MM.1S (cell line): ENCODE measurements at places on chromosomes 3 and 15.

DNA sequence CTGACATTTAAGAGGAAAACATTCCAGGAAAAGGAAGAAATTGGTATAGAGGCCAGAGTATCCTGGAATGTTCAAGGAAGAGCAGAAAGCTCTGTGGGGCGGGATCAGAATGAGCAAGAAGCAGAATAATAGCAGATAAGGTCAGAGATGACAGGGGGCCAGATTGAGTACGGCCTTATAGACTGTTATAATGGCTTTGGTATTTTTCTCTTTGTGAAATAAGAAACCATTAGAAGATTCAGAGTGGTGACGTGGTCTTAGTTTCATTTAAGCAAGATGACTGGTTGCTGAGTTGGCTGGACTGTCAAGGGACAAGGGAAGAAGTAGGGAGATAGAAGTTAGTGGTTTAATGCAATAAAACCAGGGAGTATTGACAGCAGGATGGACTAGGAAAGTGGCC is 218.3 kb upstream of the SOX2 start:
- H3K4me1 ChIP-seq: peaks cover 11% of the 10 kb centered on the region; the same call in 1 of the 2 replicates
- no peaks in the 10 kb centered on the region for H3K36me3 ChIP-seq
- DNase-seq: no peak
- H3K27ac ChIP-seq: no peak overlapping the region
- no peaks in the 10 kb centered on the region for H3K27me3 ChIP-seq

DNA sequence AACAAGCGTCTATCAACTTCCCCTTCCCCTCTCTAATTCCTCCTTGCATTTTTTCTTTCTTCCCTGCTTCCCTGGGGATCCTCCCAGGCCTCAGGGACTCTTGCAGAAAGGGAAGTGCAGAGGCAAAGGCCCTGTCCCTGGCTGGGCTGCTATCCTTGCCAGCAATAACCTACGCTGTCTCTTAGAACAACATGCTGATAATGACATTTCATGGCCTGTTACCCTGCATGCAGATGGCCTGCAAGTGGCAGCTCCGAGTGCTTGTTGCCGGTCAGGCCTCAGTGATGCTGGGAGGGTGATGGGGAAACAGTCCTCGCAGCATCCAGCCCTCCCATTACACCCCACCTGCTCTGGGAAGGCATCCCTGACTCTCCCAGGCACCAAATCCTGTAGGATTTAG is 167.6 kb downstream of the RAB11A start:
- peaks cover 4% of the 10 kb centered on the region for H3K27me3 ChIP-seq
- no peak overlapping the region for H3K27ac ChIP-seq
- no peaks in the 10 kb centered on the region for H3K36me3 ChIP-seq
- DNase-seq: no peak
- no peak overlapping the region for H3K4me3 ChIP-seq
- no peaks in the 10 kb centered on the region for H3K4me1 ChIP-seq

DNA sequence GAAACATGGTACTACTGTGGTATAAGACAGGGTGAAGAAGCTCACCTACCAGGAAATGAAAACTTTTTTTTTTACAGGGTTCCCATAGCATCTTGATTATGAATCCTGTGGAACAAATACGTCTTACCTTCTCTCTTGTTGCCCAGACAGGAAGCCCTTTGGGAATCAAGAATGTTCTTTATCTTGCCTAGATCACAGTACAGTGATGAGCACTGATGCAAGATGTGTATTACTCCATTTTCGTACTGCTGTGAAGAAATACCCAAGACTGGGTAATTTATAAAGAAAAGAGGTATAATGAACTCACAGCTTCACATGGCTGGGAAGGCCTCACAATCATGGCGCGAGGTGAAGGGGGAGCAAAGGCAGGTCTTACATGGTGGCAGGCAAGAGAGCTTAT is 281.3 kb downstream of the UBE2E2 start:
- H3K27me3 ChIP-seq: no peaks in the 10 kb centered on the region
- DNase-seq: no peak
- H3K36me3 ChIP-seq: no peaks in the 10 kb centered on the region
- H3K4me1 ChIP-seq: no peaks in the 10 kb centered on the region
- no peak overlapping the region for H3K27ac ChIP-seq
- H3K4me3 ChIP-seq: no peak overlapping the region

DNA sequence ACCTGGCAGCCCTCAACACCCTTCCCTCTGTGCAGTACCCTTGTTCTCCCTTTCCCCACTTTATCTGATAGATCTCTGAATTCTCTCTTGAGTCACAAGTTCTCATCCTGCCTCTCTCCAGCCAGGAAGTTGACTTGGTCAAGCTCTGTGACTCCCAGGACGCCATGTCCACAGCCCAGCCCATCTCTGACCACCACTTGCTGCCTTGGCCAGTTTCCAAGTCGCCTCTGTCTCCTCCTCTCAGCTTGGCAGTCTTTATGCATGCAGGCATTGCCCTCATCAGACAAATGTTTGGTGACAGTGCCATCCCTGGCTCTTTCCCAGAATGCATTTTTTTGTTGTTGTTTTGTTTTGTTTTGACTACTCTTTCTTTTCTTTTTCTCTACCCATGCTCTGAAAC is 25.7 kb downstream of the ZNF35 start:
- no peaks in the 10 kb centered on the region for H3K27me3 ChIP-seq
- H3K4me1 ChIP-seq: no peaks in the 10 kb centered on the region
- H3K27ac ChIP-seq: no peak overlapping the region
- H3K36me3 ChIP-seq: no peaks in the 10 kb centered on the region
- DNase-seq: no peak
- H3K4me3 ChIP-seq: no peak overlapping the region

DNA sequence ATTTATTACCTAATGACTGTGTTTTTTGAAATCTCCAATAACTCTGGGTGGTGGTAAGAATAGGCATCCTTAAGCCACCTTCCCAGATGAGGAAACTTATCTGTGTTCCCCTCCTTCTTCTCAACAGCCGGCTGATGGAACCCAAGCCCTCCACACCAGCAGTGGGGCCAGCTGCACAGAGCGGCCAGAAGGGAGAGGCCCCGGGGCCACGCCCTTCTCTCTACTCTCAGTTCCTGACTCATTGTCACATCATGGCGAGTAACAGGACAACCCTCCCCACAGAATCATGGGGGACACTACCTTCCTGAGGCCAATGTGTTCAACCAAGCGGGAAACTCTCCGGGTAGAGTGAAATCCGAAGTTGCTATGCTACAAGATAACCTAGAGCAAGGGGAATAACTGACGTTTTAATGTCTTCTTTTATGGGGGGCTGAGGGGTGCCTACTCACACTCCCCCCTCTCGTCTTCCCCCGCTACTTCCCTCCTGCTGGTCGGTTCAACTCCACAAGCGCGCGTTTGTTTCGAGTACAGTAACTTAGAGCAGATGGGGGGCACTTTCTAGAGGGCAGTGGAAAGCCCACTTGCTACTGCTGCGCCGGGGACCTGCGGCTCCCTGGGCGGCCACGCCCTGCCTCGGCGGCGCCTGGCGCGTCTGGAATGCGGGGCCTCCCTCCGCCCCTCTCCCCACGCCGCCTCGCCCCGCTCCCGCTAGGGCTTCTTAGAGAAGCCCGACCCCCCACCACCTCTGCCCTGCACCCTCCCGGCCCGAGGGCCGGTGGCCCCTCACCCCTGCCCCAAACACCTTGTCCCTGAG is 621 bp downstream of the ANXA2 start:
- no peaks in the 10 kb centered on the region for H3K27me3 ChIP-seq
- DNase-seq: peak; percentile 77
- peak overlapping the region; percentile 54; the same call in 1 of the 2 replicates for H3K27ac ChIP-seq
- H3K36me3 ChIP-seq: no peaks in the 10 kb centered on the region
- H3K4me3 ChIP-seq: peak overlapping the region; percentile 90

DNA sequence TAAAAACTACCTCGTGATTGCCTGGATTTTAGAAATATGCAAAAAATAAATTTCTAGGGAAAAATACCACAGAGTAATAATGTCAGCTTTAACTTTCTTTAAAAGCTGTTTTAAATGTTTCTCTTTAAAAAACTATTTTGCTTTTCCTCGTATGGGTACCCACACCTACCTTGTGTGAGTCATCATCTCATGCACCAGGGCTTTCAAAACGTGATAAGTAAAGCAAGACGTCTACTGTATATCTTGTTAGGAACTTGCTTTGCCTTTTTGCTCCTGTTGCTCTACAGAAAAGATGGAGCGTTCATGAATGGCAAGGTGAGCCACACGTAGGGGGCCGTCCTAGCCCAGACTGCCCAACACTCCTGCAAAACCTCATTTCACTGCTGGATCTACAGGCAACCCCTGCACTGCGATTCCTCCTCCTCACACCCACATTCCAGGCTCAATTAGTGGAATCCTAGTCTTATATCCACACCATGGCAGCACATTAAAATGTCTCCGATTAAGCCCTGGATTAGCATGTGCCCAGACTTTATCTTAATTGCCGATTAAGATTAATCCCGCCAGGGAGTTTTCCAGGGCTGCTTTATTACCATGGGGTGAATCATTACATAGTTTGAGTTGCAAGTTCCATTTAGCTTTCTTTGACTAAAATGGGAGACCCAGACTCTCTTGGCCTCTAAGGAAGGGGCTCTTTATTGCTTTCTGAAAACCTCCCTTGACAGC is 293.6 kb upstream of the ICE2 start:
- peaks cover 14% of the 10 kb centered on the region for H3K4me1 ChIP-seq
- no peaks in the 10 kb centered on the region for H3K27me3 ChIP-seq
- no peak overlapping the region for H3K4me3 ChIP-seq
- no peaks in the 10 kb centered on the region for H3K36me3 ChIP-seq

- H3K4me3 ChIP-seq: no peak overlapping the region
- no peak overlapping the region for H3K27ac ChIP-seq
- H3K4me1 ChIP-seq: no peaks in the 10 kb centered on the region
- DNase-seq: no peak
These were observed 3.5 kb upstream of the POPDC2 start for GRCh38 chr3:119663885-119664284.

DNA sequence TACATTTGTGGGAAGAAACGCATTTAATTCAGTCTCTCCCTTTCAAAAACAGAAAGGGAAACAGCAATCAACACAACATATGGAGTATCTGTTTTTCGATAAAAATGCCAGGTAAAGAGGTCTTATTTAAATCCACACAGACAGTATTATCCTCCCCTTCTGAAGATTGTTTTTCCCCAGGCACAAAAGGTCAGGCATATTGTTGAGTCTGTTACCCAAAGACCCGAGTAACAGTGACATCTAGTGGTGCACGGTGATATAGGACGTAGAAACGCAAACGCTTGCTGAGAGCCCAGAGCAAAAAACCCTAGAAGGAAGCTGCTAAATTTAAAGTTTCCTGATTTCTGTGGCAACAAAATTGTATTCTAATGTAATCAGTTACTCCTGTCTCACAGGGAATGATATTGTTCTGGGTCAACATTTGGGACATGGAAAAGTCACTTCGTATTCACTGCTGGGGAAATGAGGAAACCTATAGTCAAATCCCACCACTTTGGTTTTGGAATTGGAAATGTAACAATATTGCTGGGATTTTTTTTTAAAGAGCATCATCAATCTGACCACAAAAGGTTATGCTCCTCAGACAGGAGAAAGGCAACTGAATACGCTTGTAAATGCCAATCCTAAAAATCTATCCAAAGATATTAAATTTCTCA is 312.7 kb upstream of the CCDC54 start:
- no peaks in the 10 kb centered on the region for H3K27me3 ChIP-seq
- no peak overlapping the region for H3K4me3 ChIP-seq
- H3K4me1 ChIP-seq: no peaks in the 10 kb centered on the region
- H3K27ac ChIP-seq: no peak overlapping the region
- no peaks in the 10 kb centered on the region for H3K36me3 ChIP-seq

DNA sequence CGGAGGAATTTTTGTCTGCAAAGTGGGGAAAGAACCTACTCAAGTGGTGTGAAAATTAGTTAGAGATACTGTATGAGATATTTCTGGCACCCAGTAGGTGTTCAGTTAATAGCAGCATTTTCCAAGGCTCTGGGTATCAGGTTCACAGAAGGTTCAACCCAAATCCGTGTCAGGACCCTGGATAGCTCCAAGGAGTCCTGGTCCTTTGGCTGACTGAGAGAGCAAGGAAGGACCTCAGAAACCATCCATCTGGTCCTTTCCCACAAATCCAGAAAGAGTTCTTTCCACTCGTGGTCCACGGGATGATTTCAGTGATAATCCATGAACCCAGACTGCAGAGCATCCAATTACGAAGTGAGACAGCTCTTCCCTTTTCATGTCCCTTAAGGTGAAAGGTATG is 51.4 kb downstream of the SLC6A11 start:
- H3K27me3 ChIP-seq: peaks cover 15% of the 10 kb centered on the region; the same call in 1 of the 2 replicates
- no peaks in the 10 kb centered on the region for H3K4me1 ChIP-seq
- H3K27ac ChIP-seq: no peak overlapping the region
- H3K36me3 ChIP-seq: no peaks in the 10 kb centered on the region
- peak; percentile 20 for DNase-seq

DNA sequence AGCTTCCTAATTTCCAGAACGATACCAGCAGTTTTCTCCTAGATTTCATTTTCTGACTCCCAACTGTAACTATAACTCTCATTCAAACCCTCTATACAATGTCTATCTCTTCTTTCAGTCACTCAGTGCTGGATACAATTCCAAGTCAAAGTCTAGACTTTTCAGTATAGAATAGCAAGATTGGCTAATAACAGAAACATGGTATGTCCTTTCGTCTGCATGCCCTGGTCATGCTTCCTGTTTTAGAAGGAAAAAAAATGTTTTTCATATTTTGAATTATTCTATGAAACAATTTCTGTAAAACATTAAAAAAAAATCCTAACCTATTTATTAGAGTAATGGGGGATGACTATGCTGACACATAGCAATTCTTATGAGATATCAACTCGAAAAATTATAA is 180.0 kb downstream of the KCNAB1 start:
- H3K4me3 ChIP-seq: no peak overlapping the region
- no peak for DNase-seq
- H3K36me3 ChIP-seq: no peaks in the 10 kb centered on the region

DNA sequence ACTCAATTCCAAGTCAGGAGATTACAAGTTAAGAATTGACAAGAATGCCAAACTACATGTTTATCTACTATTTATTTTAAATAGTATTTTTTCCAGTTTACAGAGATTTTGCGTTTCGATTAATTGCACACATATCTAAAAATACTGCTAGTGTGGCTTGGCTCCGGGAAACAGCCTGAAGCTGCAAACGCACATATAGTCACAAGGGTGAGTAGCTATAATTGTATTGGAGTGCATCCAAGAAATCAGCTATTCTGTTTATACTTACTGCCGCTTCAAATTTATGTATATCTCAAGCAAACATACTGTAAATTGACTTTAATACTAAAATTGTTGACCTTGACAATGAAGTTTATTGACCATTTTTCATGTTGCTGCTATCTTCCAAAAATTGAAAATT is 77.0 kb upstream of the PLSCR5 start:
- H3K36me3 ChIP-seq: no peaks in the 10 kb centered on the region
- DNase-seq: no peak
- H3K4me1 ChIP-seq: no peaks in the 10 kb centered on the region
- no peak overlapping the region for H3K27ac ChIP-seq

GRCh38 chr3:8987645-8988383 is 24.5 kb upstream of the RAD18 start:
- H3K27ac ChIP-seq: no peak overlapping the region
- H3K4me1 ChIP-seq: no peaks in the 10 kb centered on the region
- H3K36me3 ChIP-seq: no peaks in the 10 kb centered on the region
- no peaks in the 10 kb centered on the region for H3K27me3 ChIP-seq
- no peak overlapping the region for H3K4me3 ChIP-seq

DNA sequence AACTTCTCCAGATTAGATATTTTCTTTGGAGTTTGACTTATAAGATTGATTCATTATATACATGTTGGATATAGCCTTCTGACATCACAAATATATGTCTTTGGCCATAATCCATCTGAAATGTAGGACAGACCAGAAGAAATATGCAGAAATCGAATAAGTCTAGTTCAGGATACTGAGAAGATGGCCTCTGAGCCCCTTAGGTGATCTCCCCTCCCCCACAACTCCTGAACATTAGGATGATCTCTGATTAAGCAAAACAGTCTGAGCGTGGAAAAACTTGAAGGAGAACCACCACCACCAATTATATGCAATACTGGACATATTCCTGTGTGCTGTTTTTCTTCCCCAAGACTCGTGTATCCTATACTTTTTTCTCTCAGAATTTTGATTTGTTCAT is 3.2 kb downstream of the SETD5 start:
- 0 out of 2 replicates have a peak overlapping the region, but pooled peaks have one; percentile 0 for H3K4me3 ChIP-seq
- H3K4me1 ChIP-seq: peaks cover 16% of the 10 kb centered on the region
- no peaks in the 10 kb centered on the region for H3K27me3 ChIP-seq
- H3K27ac ChIP-seq: no peak overlapping the region
